ENCODE measurements at places on chromosomes 11 and 22. TPM values are rescaled to one million over a fixed set of nuclear protein-coding genes. Genes with fewer than 3 reads are reported as not detected.

Gene DDI1
- not detected for total RNA-seq

Gene KCNA4
- total RNA-seq: not detected

Gene GGTLC2
- total RNA-seq: not detected

Gene HIC2
- total RNA-seq: 3.5 TPM

Gene ACCS
- total RNA-seq: 5.3 TPM

Gene BCO2
- total RNA-seq: 0.42 TPM

Gene CHRM1
- total RNA-seq: not detected

Gene TRMT2A
- total RNA-seq: 39.9 TPM

Gene ZDHHC13
- total RNA-seq: 13.2 TPM

Gene CNIH2
- 2.8 TPM for total RNA-seq

- H3K36me3 ChIP-seq: 0 out of 2 replicates have a peak, but pooled peaks cover 4% of the 10 kb centered on the region
- H3K4me1 ChIP-seq: peaks cover 16% of the 10 kb centered on the region
- peak within 1 kb of the TSS; percentile 31 for H3K27ac ChIP-seq
- H3K27me3 ChIP-seq: no peaks in the 10 kb centered on the region
- no peak for DNase-seq
Measured at GRCh38 chr11:57567515-57568329, at the start of gene UBE2L6. UBE2L6 (minus strand) TSS chr11:57567672; CDS start chr11:57567611, 61 bp downstream.

- H3K4me3 ChIP-seq: no peak overlapping the region
- H3K27ac ChIP-seq: no peak overlapping the region
- no peak for DNase-seq
- H3K36me3 ChIP-seq: no peaks in the 10 kb centered on the region
- peaks cover 12% of the 10 kb centered on the region for H3K4me1 ChIP-seq
- H3K27me3 ChIP-seq: no peaks in the 10 kb centered on the region
Measured at GRCh38 chr11:126945319-126945718, 55.3 kb downstream of the KIRREL3 start.

GRCh38 chr11:109745996-109746625, 324.1 kb downstream of the C11orf87 start:
- no peak overlapping the region for H3K27ac ChIP-seq
- no peaks in the 10 kb centered on the region for H3K4me1 ChIP-seq
- DNase-seq: no peak
- no peaks in the 10 kb centered on the region for H3K27me3 ChIP-seq
- H3K4me3 ChIP-seq: no peak overlapping the region

GRCh38 chr22:19571995-19572394, 47.8 kb upstream of the CLDN5 start:
- no peaks in the 10 kb centered on the region for H3K36me3 ChIP-seq
- H3K4me1 ChIP-seq: peaks cover 24% of the 10 kb centered on the region
- DNase-seq: no peak
- H3K4me3 ChIP-seq: no peak overlapping the region
- no peaks in the 10 kb centered on the region for H3K27me3 ChIP-seq

DNA sequence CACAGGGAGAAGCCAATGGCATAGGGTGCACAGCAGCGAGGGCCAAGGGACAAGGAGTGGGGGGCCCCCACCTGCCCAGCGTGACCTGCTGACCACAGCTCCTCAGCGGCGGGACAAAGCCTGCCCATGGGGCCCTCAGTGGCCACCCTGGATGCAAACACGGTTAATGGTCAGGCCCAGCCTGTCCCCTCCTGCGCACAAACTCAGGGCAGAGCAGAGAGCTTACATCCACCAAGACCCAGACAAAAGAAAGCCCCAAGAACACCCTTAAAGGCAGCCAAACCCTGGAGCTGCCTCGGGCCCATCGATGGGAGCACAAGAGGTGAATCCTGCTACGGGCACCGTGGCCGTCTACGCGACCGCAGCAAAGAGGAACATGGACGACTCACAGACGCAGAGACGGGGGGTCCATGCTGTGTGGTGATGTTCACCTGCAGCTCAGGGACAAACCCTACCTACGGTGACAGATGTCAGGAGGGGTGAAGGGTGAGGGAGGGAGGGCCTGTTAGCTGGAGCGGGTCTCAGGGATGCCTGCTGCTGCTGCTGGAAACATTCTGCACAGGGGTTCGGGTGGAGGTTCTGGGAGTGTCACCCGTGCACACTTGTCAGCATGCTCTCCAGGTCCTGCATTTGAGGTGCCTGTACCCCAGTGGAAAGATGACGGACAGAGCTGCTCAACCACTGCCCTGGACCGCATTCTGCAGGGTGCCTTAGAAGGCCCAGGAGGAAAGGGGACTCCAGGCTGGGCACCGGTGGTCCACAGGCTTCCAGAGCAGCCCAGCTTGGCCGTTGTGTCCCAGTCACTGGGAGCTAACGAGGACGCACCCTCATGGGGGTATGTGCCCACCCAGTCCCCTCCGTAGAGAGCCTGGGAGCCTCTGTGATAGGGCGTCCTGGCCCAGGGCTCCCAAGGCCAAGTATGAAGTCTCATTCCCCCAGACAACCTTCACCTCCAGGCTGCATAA, 11.6 kb downstream of the ASCL2 start:
- no peak overlapping the region for H3K27ac ChIP-seq
- H3K36me3 ChIP-seq: no peaks in the 10 kb centered on the region
- DNase-seq: no peak
- no peak overlapping the region for H3K4me3 ChIP-seq
- no peaks in the 10 kb centered on the region for H3K4me1 ChIP-seq

GRCh38 chr11:74288161-74288560, 23.3 kb downstream of the P4HA3 start:
- no peak overlapping the region for H3K27ac ChIP-seq
- no peak for DNase-seq
- H3K4me1 ChIP-seq: 0 out of 2 replicates have a peak, but pooled peaks cover 4% of the 10 kb centered on the region
- H3K4me3 ChIP-seq: no peak overlapping the region
- H3K27me3 ChIP-seq: no peaks in the 10 kb centered on the region

GRCh38 chr11:12897867-12898266, 111.2 kb upstream of the RASSF10 start:
- no peak overlapping the region for H3K4me3 ChIP-seq
- peaks cover 51% of the 10 kb centered on the region for H3K36me3 ChIP-seq
- peaks cover 45% of the 10 kb centered on the region for H3K4me1 ChIP-seq
- no peak for DNase-seq

GRCh38 chr11:125455851-125456250, 40.2 kb downstream of the FEZ1 start:
- H3K36me3 ChIP-seq: no peaks in the 10 kb centered on the region
- H3K4me3 ChIP-seq: no peak overlapping the region
- no peaks in the 10 kb centered on the region for H3K4me1 ChIP-seq
- H3K27me3 ChIP-seq: no peaks in the 10 kb centered on the region
- H3K27ac ChIP-seq: no peak overlapping the region

DNA sequence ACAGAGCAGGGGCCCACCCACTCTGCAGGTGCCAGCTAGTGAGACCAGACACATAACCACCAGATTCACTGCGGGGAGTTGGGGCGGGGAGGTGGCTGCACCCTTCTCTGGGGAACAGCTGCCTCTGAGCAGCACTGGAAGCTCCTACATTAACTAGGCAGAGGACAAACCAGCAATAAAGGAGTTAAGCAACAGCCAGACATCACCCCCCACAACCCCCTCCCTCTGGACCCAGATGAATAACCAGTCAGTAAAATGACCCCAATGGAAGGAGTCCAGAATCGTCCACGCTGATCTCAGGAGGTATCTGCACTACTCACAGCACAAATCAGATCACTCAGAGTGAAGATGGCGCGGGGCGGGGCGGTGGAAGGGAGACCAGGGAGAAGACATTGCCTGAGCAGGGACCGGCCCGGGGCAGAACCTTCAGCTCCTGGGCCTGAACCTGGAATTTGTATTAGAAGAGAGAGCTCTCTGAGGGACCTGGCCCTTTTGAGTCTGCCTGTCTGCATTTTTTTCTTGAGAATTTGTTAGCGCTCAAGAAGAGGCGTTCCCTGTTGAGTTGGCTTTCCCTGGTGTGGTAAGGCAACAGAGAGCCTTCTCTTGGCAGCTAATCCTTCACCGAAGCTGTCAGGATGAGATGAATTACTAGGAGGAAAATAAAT, 125.5 kb upstream of the NCAM1 start:
- no peaks in the 10 kb centered on the region for H3K27me3 ChIP-seq
- H3K27ac ChIP-seq: no peak overlapping the region
- no peaks in the 10 kb centered on the region for H3K36me3 ChIP-seq
- H3K4me3 ChIP-seq: no peak overlapping the region

GRCh38 chr11:2398664-2399355, 1.7 kb upstream of the TSSC4 start:
- H3K36me3 ChIP-seq: peaks cover 89% of the 10 kb centered on the region
- peak overlapping the region; percentile 93 for H3K27ac ChIP-seq
- no peaks in the 10 kb centered on the region for H3K27me3 ChIP-seq
- H3K4me3 ChIP-seq: peak overlapping the region; percentile 74
- no peak for DNase-seq
- peaks cover 25% of the 10 kb centered on the region for H3K4me1 ChIP-seq

- 0 out of 2 replicates have a peak, but pooled peaks cover 4% of the 10 kb centered on the region for H3K27me3 ChIP-seq
- no peak overlapping the region for H3K27ac ChIP-seq
- H3K36me3 ChIP-seq: no peaks in the 10 kb centered on the region
Measured at GRCh38 chr11:1884303-1884700, 7.4 kb downstream of the PRR33 start.

DNA sequence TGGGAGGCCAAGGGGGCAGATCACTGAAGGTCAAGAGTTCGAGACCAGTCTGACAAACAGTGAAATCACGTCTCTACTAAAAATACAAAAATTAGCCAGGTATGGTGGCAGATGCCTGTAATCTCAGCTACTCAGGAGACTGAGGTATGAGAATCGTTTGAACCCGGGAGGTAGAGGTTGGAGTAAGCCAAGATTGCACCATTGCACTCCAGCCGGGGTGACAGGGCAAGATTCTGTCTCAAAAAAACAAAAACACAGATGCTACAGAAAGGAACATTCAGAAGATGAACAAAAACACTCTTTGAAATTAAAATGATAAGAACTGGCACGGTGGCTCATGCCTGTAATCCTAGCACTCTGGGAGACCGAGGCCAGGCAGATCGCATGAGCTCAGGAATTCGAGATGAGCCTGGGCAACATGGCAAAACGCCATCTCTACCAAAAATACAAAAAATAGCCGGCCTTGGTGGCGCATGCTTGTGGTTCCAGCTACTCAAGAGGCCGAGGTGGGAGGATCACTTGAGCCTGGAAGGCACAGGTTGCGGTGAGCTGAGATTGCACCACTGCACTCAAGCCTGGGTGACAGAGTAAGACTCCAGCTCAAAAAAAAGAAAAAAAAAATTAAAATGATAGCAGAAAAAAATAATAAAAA, 8.5 kb downstream of the RAB6A start:
- no peak overlapping the region for H3K4me3 ChIP-seq
- DNase-seq: no peak
- no peak overlapping the region for H3K27ac ChIP-seq
- H3K4me1 ChIP-seq: peaks cover under 1% of the 10 kb centered on the region

- DNase-seq: no peak
- H3K4me3 ChIP-seq: no peak overlapping the region
- no peaks in the 10 kb centered on the region for H3K4me1 ChIP-seq
- no peaks in the 10 kb centered on the region for H3K27me3 ChIP-seq
Measured at GRCh38 chr11:134512061-134512460, 100.0 kb upstream of the B3GAT1 start.

- DNase-seq: no peak
- H3K27ac ChIP-seq: no peak overlapping the region
- H3K4me3 ChIP-seq: no peak overlapping the region
- H3K4me1 ChIP-seq: no peaks in the 10 kb centered on the region
- H3K36me3 ChIP-seq: no peaks in the 10 kb centered on the region
Measured at GRCh38 chr22:48100685-48101417, 1338.4 kb downstream of the TBC1D22A start.

DNA sequence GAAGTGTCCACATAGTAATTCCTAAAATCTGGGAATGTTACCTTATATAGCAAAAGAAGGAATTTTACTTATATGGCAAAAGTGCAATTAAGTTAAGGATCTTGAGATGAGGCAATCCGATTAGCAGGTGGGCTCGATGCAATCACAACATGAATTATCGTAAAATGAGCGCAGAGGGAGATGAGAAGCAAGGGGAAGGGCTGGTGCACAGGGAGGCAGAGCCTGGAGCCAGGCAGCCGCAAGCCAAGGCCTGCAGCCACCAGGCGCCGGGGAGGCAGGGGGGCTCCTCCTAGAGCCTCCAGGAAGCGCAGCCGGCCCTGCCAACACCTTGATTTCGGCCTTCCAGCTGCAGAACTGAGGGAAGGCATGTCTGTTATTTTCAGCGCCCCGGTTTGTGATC, 85.7 kb downstream of the CELSR1 start:
- H3K4me1 ChIP-seq: no peaks in the 10 kb centered on the region
- peaks cover 6% of the 10 kb centered on the region for H3K27me3 ChIP-seq
- no peak for DNase-seq

GRCh38 chr11:19929147-19929546, 216.5 kb downstream of the NAV2 start:
- H3K36me3 ChIP-seq: peaks cover 14% of the 10 kb centered on the region
- H3K4me1 ChIP-seq: peaks cover 39% of the 10 kb centered on the region
- no peaks in the 10 kb centered on the region for H3K27me3 ChIP-seq
- no peak overlapping the region for H3K4me3 ChIP-seq
- peak overlapping the region; percentile 59 for H3K27ac ChIP-seq

GRCh38 chr11:30023074-30023473, 6.2 kb upstream of the KCNA4 start:
- H3K4me1 ChIP-seq: no peaks in the 10 kb centered on the region
- DNase-seq: no peak
- H3K27me3 ChIP-seq: no peaks in the 10 kb centered on the region
- H3K36me3 ChIP-seq: no peaks in the 10 kb centered on the region
- H3K4me3 ChIP-seq: no peak overlapping the region
- no peak overlapping the region for H3K27ac ChIP-seq

DNA sequence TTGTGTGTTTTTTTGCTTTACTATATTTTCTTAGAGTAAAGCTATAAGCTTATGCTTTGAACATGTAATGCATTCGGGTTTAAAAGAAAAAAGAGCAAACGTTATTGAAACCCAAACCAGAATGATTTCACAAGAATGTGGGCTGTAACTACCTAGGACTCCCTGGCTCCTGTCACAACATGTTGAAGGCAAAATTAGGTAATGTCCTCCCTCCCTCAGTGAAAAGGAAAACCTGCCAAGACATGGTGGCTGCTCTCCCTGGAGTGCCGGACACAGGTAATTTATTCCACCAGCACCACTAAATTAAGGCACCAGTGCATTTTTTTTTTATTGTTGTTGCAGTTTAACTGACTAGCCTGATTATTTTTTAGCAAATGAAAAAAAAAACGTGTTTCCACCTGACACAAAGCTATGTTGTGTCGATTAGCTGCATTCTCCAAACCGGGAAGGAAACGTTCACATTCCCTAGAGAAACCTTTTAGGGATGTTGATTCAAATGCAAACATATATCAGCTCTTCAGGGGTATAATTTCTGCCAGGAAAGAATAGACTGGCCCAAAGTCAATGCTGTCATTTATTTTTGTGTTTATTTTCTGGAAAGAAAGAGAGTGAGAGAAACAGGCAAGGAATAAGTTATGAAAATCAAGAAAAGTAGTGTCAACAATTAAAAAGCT, 134.6 kb downstream of the CCDC34 start:
- peaks cover 18% of the 10 kb centered on the region for H3K4me1 ChIP-seq
- no peak overlapping the region for H3K4me3 ChIP-seq
- no peaks in the 10 kb centered on the region for H3K36me3 ChIP-seq
- no peak overlapping the region for H3K27ac ChIP-seq
- no peaks in the 10 kb centered on the region for H3K27me3 ChIP-seq

- H3K4me1 ChIP-seq: no peaks in the 10 kb centered on the region
- no peak for DNase-seq
- peaks cover 26% of the 10 kb centered on the region for H3K27me3 ChIP-seq
- H3K4me3 ChIP-seq: no peak overlapping the region
- H3K27ac ChIP-seq: no peak overlapping the region
Measured at GRCh38 chr11:67640021-67640757, 626 bp upstream of the TBX10 start.

GRCh38 chr11:30245621-30246020, 14.8 kb downstream of the FSHB start:
- no peak overlapping the region for H3K27ac ChIP-seq
- no peaks in the 10 kb centered on the region for H3K36me3 ChIP-seq
- peaks cover 10% of the 10 kb centered on the region for H3K4me1 ChIP-seq
- no peak overlapping the region for H3K4me3 ChIP-seq

GRCh38 chr11:12361682-12362081, 15.7 kb upstream of the PARVA start:
- no peak overlapping the region for H3K27ac ChIP-seq
- no peaks in the 10 kb centered on the region for H3K27me3 ChIP-seq
- DNase-seq: no peak
- no peaks in the 10 kb centered on the region for H3K36me3 ChIP-seq
- H3K4me1 ChIP-seq: peaks cover 9% of the 10 kb centered on the region

Data from SJSA1 (cell line).